ENCODE measurements at places on chromosomes 5 and 9.
A peak's percentile ranks its signal among the peaks of the same experiment; 100 is the strongest.

DNA sequence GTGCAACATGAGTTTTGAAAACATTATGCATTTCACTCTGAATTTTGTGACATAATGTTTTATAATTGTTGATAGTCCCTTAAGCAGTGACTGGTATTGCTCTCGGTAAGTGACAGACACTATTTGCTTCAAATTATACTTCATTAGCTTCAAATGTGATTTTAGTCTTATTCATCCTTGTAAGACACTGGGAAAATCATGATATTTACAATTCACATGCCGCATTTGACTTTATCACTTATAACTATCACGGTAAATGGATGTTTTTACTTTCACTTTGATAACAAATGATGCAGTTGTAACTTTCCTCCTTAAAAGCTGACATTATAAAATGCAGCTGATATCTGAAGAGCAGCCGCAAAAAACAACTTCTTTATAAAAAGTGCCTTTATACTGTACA is 44.1 kb upstream of the ITGA2 start:
- no peak for DNase-seq

GRCh38 chr5:122478741-122479442 is 166.9 kb downstream of the SNCAIP start:
- no peak for DNase-seq

GRCh38 chr9:35357116-35357515 is 132.8 kb upstream of the RUSC2 start:
- no peak for DNase-seq

GRCh38 chr9:129402371-129402739 is 218.5 kb downstream of the C9orf50 start:
- DNase-seq = no peak

DNA sequence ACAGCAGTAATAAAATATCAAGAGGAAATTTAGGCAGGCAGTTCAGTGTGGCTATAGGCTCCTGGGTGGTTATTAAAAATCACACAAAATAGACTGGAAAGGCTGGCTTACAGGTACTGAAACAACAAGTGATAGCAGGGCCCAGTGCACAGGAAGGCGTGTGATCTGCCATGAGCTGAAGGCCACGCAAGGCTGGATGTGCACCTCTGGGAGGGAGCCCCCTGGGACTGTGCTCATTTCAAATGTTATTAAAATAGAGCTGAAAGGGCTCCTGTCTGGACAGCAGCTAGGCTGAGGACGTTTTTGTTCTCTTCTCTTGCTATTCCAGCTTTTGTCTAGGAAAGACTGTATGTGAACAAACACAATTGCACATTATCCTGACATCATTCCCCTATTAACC is 324.3 kb upstream of the RFX3 start:
- no peak for DNase-seq

DNA sequence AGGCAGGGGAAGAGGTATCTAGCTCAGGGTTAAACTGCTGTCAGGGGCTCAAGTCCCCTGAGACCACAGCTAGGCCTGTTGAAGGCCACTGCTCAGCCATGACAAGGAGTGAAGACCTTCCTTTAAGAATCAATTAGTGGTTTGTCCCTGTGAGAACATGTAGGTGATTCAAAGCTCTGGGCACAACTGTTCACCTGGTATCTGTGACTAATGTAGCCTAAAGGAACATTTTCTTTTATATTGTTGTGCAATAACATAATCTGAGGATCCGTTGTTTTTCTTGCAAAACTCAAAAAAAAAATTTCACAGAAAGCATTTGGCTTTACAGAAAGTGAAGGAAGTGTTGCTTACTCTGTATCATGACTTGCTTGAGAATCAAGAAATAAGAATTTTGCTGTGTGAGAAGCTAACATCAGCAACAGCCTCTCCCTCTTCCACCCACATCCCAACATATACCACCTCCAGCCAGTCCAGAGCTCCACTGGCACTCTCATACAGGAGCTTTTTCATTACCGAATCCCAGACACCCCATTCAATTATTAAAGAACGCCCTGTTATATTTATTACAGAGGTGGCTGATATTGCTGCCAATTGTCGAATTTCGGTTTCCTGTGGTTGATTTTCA is 807.0 kb downstream of the TLE4 start:
- DNase-seq = no peak

DNA sequence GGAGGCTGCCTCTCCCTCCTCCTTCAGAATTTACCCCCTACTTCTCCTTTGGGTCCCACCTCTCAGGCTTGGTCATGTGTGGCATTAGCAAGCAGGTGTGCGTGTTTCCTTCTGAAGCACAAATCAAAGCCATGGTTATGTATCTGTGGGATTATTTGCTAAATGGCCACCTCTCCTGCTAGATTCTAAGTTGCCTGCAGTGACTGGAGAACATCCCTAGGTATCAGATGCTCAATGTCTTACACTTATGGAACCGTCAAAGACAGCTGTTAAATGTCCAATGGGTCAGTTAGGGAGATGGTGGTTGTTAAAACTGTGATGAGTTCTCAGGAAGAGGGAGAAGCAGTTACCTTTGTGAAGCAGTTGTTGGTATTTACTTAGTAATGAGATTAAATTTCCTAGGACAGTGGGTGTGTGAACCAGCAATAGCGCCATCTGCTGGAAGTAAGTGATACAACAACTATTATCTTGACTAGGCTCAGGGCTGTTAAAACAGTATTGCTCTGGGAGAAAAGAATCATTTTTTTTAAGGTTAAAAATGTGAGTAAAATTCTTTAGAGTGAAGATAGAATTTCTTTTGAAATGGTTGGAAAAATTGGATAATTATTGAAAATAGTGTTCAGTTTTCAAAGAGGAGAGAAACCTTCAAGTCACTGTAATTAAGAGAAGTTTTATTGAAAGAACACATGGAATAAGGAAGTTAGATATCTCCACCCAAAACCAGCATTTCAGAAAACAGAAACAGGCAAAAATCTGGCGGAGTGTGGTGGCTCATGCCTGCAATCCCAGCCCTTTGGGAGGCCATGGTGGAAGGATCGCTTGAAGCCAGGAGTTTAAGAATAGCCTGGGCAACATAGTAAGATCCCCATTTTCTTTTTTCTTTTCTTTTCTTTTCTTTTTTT is 71.3 kb downstream of the TMC1 start:
- peak; percentile 61 for DNase-seq

DNA sequence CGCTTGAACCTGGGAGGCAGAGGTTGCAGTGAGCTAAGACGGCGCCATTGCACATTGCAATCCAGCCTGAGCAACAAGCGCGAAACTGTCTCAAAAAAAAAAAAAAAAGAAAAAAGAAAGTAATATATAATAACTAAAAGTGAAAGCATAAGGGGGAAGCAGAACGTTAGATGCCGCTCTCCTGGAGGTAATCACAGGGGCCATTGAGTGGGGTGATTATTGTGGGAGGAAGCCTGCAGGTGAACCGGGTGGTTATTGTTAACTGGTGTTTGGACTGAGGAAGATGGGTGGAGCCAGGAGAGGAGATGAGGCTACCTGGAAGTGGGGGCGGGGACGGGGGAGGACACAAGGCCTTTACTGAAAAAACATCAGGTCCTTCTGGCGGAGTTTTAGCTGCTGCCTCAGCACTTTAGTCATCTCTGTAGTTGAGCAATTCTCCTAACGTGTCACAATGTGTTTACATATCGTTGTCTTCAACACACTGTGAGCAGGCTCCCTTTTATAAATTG is 5.3 kb upstream of the TJP2 start:
- no peak for DNase-seq

GRCh38 chr9:78072586-78073199 is 41.1 kb upstream of the GNAQ start:
- DNase-seq = no peak

DNA sequence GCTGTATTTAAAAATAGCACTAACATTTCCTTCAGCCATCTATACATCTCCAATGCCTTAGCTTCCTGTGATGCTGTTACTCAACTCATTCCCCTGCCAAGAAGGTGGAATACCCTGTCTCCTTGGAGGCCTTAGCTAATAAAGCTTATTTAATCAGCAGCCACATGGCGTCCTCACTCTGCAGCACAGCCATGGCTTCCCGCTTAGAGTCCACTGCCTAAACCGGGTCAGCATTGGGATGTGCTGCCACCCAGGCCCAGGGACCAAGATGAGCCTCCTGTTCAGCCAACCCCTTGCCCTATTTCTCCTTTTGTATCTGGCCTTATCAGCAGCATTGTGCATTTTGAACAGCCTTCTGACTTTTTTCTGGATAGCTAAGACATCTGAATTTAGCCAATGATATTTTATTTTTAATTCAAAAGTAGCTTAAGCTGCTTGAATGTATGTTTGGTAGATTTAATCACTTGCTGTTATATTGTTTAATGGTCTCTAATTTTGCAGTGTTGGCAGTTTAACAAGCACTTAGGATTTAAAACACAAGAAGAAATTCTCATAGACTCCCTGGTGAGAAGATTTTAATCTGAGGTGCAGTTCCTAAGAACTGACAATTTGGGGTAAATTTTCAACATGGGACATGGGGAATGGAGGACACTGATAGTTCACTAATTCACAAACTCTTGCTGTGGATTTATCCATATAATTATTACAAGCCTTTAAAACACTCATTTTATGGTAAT is 113.0 kb downstream of the RPS23 start:
- no peak for DNase-seq

- DNase-seq = no peak
Observed at GRCh38 chr5:98891591-98891990, 37.2 kb downstream of the CHD1 start.

DNA sequence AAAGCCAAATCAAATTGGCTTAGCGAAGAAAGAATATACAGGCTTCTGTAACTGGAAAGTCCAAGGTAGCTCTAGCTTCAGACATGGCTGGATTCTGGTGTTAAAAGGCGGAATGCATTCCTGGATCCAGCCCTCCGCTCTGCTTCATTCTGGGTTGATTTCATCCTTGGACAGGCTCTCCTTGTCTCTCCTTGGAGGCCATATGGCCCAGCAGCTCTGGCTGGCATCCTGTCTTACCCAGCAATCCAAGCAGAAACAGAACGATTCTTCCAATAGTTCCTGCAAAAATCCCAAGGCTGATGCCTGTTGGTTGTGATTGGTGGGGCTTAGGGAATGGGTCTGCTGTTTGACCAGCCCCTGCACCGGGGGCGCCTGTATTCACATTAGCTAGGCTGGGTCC is 37.0 kb upstream of the SAP30L start:
- DNase-seq = no peak

GRCh38 chr9:137128862-137129455 is 10.0 kb upstream of the GRIN1 start:
- no peak for DNase-seq

- peak; percentile 83 for DNase-seq
Observed at GRCh38 chr9:98118640-98119601, at the start of gene TRIM14. TRIM14 (minus strand) TSS chr9:98119222; CDS start chr9:98119188, 34 bp downstream.

DNA sequence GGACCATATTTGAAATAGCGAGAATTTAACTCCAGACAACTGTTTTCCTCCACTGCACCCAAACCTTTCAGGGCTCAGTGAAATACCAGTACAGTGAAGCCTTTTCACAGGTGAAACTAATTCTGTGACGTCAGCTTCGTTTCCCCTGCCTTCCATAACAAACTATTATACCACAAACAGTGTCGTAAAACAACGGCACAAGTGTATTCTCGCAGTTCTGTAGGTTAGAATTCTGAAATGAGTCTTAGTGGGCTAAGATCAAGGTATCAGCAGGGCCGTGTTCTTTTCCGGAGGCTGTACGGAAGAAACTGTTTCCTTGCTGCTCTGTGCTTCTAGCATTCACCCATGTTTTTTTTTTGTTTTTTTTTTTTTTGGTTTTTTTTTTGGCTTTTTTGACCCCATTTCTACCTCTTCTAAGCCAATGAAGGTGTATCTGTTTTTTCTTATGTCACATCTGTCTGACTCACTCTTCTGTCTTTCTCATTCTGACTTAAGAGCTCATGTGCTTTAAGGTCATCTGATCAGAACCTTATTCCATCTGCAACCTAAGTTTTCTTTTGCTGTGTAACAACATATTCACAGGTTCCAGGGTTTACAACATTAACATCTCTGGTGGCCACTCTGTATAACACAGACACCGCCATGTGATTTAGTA is 20.1 kb downstream of the ISOC1 start:
- DNase-seq = no peak

DNA sequence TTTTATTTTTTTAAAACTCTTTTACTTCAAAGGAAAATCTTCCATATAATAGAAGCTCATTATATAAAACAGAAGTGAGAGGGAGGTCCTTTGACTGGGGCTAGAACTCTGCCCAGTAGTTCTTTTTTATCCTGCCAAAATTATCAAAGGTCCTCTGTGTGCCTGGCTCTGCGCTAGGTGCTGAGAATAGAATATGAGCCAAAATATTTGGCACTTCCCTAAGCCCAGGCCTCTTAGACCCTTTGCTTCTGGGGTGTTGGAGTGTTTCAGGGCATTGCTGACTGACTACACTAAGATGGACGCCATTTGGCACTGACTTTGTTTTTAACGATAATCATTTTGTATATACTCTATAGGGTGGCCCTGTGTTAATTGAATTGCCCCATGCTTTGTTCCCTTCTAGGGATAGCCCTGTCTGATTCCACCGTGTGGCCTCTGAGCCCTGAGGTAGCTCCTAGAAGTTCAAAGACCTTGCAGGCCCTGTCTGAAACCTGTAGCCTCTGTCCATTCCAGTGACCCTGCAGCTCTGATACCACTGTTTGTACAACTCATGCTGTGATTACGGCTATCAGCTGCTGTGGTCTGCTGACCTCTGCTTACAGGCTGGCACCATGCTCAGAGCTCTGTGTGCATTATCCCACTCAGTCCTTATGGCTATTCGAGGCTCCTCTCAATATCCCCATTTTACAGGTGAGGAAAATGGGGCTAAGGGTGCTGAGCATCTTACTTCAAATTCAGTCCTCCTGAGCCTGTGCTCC is 84.3 kb upstream of the SHB start:
- DNase-seq = no peak

- DNase-seq = peak; percentile 46
Observed at GRCh38 chr5:139543423-139543991, 17.6 kb upstream of the UBE2D2 start.

- peak; percentile 76 for DNase-seq
Observed at GRCh38 chr9:91395553-91396471, 27.8 kb downstream of the NFIL3 start.

DNA sequence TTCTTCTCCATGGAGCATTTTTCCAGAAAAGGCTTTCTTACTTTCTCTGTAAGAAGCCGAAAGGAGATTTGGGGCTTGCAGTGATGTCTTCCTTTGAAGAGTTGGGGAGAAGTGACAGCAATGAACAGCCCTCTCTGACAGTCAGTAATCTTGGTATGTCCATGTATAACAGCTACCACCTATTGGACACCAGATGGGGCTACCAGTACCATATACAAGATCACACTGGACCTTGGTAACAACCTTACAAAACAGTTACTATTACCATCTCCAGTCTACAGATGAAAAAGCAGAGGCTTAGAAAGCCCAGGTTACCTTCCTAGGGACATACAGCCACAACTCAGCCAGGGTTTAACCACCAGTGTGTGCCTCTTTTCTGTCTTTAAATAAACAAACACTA is 272.7 kb upstream of the TRPC7 start:
- DNase-seq = no peak

GRCh38 chr5:174247301-174247700 is 201.8 kb downstream of the NSG2 start:
- no peak for DNase-seq

GRCh38 chr5:93240228-93240834 is 340.7 kb downstream of the NR2F1-AS1 start:
- no peak for DNase-seq

DNA sequence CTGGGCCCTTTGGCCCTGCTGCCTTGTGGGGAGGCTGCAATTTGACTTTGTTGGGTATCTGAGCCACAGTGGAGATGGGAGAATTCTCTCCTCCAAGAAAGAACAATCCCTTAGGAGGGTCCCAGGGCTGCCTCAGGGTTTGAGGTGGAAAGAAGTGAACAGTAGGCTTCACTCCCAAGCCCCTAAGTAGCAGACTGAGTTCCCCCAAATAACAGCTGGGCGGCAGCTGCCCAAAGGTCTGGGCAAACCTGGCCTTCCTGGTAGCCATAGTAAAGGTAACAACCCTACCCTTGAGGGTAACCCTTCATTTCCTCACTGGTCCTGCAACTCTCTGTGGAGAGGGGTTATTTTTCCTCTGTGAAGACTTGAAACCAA is 746 bp downstream of the RGS3 start:
- DNase-seq = no peak
